ENCODE measurements at places on chromosomes 12 and 14.

DNA sequence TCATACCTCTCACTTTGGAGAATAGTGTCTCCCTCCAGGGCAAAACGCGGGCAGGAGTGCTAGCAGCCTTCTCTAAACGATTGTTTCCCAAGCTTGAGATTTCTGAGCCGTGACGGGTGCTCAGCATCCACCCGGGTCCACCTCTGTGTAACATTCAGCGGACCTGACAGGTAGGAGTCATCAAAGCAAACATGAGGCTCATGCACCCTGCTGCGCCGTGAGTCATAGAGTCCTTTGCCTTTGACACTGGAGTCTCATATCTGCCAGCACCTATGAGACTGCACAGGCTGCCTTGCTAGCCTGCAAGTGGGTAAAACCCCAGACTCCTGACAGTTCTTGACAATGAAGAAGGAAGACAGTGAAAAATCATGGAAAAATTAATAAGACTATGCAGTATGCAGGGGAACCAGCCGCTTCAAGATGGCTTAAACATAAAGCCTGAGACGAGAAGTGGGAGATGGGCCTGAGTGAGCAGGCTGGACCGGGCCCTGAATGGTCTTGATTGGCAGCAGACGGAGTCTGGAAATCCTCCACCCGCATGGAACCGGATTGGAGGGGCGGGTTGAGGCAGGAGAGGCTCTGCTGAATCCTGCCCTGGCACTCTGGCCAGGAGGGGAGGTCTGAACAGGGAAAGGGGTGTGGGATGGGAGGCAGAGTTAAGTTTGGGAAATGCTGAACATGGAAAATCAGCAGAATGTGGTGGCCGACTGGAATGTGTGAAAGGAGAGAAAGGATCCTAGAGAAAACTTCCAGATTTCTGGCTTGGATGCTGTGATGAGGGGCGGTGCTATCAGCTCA lies 54.2 kb downstream of the LGMN start:
- DNase-seq: no peak

DNA sequence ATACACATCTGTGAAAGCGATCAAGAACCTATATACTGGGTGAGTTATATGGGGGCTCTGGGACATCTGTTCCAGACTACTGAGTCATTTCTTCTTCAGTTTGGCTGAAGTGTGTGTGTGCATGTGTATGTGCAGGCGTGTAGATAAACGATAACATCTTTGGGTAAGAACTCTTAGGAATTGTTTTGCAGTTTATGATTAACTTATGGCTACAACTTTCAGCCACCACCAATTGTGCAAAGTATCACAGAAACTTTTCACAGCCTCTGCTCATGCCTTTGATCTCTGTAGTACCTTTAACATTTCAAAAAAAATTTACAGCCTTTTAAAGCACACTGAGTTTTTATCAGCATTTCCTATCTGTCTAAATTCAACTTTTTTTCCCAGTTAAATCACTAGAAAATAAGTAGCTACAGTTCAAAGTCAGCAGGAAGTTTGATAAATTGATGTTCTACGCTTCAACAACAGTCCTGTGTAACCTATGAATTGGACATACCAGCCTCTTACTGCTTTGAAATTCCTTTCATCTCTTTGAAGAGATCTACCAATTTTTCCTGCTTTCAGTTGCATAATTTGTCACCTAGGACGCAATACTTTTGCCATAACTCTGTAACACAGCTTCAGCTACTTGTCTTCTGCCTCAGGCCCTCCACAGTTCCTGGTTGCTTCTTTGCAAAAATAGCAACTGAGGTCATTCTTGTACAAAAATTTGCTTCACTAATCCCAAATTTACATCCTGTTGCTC lies 43.0 kb downstream of the PPM1H start:
- no peak for DNase-seq

- DNase-seq: no peak
These were observed 3.2 kb upstream of the MEG3 start for GRCh38 chr14:100822532-100823296.

GRCh38 chr14:23608454-23608853 lies 27.7 kb upstream of the DHRS2 start:
- DNase-seq: no peak

- no peak for DNase-seq
These were observed 759.0 kb downstream of the AACS start for GRCh38 chr12:125824276-125824675.

- DNase-seq: peak; percentile 8
These were observed 92.9 kb upstream of the EGLN3 start for GRCh38 chr14:34043627-34044372.

DNA sequence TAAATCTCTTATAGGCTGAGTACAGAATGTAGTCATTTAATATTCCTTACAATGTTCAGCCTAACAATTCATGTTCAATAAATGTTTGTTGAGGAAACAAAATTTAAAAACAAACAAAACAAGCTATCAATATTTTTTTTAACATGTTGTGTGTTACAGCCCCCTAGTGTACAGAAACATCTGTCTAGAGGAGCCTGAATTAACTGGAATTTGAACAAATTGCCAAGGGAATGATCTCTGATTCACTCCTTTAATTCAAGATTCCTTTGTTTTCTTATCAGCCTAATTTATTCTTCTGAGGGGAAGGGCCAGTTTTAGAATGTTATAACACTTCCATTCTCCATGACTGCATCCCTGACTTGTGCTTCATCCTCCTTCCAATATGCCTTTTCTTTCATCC lies 127.2 kb downstream of the CMAS start:
- no peak for DNase-seq

DNA sequence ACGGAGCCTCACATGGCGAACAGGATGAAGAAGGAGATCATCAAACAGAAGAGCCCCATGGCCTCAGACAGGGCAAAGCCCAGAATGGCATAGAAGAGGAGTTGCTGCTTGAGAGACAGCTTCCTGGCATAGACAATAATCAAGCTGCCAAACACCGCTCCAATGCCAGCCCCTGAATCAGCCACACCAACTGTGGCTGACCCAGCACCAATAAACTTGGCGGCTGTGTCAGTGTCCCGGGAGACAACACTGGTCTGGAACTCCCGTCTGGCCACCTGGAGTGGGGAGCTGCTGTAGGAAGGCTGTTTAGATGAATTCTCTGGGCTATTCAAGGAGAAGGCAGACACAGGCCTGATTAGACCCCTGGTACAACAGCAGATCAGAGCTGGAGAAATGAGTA lies 100.1 kb downstream of the HEATR5A start:
- no peak for DNase-seq

DNA sequence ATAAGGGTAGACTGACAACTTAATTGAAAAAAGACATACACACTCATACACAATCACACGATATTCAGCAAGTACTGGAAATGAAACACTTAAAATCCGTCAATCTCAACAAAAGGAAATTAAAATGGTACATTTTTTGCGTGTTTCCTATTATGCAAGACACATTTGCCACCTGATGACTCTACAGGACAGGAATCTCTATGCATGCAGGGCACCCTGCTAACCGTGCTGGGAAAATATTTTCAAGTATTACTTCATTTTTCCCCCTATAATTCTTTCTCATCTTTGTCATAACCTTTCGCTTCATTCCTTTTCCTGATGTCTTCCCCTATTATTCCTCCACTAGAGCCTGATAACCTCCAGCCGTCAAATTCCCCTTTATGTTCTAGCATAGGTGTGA lies 150.2 kb downstream of the TMEM132D start:
- DNase-seq: no peak

GRCh38 chr12:42868291-42868690 lies 278.7 kb upstream of the PRICKLE1 start:
- no peak for DNase-seq

- no peak for DNase-seq
These were observed 486.0 kb downstream of the BCAT1 start for GRCh38 chr12:24462946-24463345.

DNA sequence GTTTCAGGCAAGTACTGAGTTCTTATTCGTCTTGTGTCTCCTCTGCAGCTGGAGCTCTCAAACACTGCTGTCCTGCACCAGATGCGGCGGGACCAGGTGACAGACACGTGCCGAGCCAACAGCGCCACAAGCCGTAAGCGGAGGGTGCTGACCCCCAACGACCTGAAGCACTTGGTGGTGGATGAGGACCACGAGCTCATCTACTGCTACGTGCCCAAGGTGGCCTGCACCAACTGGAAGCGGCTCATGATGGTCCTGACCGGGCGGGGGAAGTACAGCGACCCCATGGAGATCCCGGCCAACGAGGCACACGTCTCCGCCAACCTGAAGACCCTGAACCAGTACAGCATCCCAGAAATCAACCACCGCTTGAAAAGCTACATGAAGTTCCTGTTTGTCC lies 201.2 kb downstream of the SLC41A2 start:
- no peak for DNase-seq

- no peak for DNase-seq
These were observed 720.9 kb upstream of the TBX3 start for GRCh38 chr12:115404761-115405470.

- no peak for DNase-seq
These were observed 334.1 kb upstream of the RGS6 start for GRCh38 chr14:71597955-71598660.

DNA sequence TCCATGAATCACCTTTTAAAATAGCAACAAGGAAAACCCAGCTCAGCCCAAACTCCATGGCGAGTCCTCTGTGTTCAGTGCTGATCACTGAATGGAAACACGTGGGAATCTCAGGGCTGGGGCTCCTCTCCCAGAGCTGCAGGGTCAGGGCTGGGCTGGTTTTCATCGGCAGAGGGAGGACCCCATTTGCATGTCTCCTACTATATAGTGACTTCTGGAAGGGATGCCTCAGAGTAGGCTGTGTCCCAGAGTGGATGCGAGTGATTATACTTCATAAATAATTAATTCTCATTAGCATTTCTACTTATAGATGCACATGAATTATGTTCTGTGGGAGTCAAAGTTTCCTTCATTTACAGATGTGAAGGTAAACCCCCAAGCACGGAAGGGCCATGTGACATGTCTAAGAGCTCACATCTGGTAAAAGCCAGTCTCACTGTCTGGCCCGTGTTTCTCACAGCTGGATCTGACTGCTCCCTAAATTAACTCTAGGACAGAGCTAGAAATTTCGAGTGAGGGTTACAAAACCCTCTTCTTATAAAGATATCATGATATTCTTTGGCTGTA lies 685.0 kb downstream of the TMEM121 start:
- DNase-seq: no peak

DNA sequence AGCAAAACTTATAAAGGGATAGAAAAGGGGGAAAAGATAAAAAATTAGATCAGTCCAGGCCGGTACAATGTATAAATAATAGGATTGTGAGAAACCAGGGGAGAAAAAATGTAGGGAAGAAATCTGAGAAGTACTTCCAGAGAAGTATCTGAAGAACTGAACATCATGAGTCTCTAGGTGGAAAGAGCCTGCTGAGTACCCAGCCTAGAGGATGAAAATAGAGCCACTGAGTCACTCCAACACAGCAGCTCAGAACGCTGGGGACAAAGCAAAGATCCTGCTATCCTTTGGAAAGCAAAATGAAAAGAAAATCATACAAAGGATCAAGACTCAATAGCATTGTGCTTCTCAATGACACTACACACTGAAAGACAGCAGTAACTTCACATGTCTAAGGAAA lies 138.0 kb downstream of the ANO6 start:
- no peak for DNase-seq

- DNase-seq: no peak
These were observed 28.4 kb downstream of the SARNP start for GRCh38 chr12:55789171-55789570.

DNA sequence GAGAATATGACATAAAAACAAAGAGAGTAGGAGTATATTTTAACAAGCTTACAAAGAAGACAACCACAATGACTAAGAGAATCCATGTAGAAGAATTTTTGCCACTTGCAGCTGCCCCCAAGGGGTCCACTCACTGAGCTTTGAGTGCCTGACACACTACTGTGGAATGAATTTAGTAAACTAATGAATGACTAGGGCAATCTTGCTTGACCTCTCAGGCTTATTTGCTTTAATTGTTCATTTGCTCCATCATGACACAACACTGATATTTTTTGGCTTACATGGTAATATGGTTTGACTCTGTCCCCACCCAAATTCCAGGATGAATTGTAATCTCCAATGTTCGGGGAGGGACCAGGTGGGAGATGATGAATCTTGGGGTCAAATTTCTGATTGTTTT lies 249.1 kb upstream of the FAR2 start:
- DNase-seq: no peak

DNA sequence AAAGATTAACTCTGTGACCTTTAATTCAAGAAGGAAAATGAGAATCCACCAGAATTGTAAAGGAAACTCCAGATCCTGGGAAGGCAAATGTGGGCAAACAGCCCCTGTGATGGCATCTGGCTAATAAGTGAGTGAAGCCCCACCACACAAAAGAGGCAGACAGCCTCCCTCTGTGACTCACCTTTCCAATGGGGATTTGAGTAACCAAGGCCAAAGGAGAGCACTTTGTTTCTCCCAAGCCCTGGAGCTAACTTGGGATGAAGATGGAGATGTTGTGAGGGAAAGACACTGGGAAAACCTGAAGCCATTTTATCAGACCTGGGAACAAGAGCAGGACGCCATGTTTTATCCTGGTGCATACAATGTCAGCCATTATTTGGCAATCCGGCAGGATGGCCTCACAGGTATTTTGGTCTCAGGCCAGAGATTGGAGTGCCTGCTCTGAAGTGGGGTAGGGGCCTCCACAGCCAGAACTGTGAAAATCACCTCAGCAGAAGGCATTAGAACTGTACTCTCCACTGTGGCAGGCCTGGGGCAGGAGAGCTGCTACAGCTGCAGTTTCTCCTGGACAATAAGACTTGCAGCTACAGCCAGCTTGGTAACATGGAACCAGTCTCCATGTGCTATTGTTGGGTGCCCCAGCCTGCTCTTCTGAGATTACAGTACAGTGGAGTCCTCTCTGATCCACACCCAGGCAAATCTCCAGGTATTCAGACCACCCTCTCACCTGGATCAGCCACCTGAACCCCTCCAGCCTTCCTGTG lies 96.6 kb upstream of the PCED1B start:
- no peak for DNase-seq

DNA sequence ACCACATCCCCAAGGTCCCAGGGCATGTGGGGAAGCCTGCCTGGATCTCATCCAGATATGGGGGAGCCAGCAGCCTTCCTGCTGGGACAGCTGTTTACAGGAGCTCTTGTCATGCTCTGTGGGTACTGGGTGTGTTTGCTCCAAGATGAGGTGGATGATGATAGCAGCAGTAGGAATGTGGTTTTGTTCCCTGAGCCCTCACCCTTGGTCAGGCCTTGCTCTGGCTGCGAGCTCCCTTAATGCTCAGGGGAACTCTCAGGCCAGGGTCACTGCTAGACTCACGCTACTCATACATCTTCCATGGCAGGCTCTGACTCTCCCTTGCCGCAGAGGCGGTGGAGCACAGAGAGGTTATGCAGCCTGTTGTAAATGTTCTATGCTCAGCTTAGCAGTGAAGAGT lies 990.3 kb downstream of the AACS start:
- DNase-seq: no peak

DNA sequence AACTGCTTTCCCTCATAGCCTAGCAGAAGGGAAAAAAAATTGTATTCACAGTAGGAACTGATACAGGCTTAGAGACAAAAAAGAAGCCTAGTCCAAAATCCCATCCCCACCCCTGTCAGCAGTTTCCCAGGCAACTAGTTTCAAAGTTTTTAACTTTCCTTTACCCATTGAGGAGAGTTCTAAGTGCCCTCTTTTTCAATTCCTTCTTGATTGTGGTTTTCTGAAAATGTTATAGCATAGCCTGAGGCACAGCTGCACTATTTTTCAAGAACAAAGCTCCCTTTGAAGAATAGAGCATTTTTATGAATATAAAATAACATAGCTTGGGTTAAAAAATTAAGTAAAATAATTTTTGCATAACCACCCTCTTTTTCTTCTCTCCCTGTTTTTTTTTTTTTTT lies 81.6 kb downstream of the IPO8 start:
- DNase-seq: no peak
